ENCODE measurements at places on chromosomes 7 and 10. TPM values are rescaled to one million over a fixed set of nuclear protein-coding genes. Genes with fewer than 3 reads are reported as not detected.

DNA sequence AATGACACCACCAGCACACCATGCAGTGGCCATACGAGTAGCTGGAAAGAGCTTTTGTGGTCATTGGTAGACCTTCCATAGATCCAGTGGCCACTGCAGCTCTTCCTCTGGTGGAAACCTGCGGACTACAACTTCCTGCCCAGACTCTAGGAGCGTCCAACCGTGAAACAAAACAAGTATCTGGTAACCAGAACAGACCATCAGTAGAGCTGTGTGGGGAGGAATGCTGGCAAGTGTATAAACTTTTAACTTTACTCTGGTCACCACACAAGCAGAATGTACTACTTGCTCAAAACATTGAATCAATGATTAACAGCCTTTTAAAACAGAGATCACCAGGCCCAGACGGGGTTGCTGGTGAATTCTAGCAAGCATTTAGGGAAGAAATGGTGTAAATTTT is 154.7 kb upstream of the DGKB start:
- no peak for DNase-seq

Gene UPF2
- 44.6 TPM for polyA plus RNA-seq

- DNase-seq: peak; percentile 48
Observed at GRCh38 chr10:24456322-24456721, 247.4 kb downstream of the KIAA1217 start.

DNA sequence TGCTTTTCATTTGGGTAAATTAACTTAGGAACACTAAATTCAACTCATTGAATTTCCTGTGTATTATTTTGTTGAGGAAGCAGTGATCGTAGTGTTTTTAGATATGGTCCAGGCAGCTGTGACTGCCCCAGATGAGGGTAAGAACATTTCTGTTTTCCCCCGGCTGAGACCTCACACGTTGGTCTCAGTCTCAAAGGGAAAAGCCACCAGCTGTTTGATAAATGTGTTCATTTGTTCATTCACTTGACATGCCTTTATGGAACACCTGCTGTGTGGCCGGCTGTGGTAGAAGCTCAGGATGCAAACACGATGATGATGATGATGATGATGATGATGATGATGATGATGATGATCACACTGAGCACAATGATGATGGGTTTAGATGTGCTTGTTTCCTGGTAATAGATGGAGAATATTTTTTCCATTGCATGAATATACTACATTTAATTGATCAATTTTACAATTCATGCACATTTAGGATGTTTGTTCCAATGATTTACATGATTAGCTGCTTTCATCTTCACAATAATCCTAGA is 125.6 kb upstream of the ZNF32 start:
- DNase-seq: no peak

Measured in small intestine (tissue), 16 donors.